ENCODE measurements at places on chromosomes 11 and 22. TPM values are rescaled to one million over a fixed set of nuclear protein-coding genes. Genes with fewer than 3 reads are reported as not detected.

OR52I1 gene
- not detected for total RNA-seq

DNA sequence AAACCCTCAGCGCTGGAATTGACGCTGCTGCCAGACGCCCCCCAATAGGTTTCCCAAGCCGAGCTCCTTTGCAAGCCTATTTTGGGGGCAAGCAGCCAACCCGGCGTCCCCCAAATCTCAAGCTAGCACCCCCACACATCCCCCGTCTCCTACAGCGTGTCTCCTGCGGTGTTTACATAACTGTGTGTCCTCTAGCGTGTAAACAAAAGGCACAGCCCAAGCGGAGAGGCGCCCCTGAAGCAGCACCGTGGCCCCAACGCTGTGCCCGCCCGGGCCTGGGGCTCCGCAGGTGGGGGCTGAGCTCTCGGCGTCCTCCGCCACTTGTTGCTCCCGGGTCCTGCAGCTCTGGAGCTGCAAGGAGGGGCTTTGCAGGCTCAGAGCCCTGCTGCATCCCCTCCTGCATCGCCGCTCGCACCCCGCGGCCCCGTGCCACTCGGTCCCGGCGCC is 1.6 kb downstream of the CADM1 start:
- H3K27ac ChIP-seq = no peak overlapping the region
- peaks cover 15% of the 10 kb centered on the region for H3K27me3 ChIP-seq
- DNase-seq = no peak
- H3K36me3 ChIP-seq = no peaks in the 10 kb centered on the region

GTPBP1 gene
- 64.6 TPM for total RNA-seq

- H3K4me1 ChIP-seq = no peaks in the 10 kb centered on the region
- H3K27me3 ChIP-seq = peaks cover 19% of the 10 kb centered on the region
- DNase-seq = no peak
- H3K4me3 ChIP-seq = no peak overlapping the region
These were observed 10.2 kb downstream of the C11orf96 start for GRCh38 chr11:43952401-43953342.

DNA sequence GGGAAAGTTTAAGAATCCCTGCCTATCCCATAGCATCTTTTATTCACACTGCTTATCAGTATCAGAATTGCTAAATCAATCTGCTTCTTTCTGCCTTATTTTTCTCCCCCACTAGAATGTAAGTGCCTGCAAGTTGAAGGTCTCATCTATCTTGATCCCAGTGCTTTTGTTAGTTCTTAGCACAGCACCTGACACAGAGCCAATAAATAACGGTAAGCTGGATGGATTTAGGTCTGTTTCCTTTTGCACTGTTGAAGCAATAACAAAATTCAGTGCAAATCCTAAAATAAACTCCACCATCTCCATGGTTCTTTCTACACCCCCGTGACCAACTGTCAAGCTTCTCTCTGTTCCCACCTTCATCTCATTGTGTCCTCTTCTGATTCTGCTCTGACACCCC is 36.7 kb upstream of the CD44 start:
- H3K27ac ChIP-seq = no peak overlapping the region
- H3K36me3 ChIP-seq = no peaks in the 10 kb centered on the region
- DNase-seq = no peak

DNA sequence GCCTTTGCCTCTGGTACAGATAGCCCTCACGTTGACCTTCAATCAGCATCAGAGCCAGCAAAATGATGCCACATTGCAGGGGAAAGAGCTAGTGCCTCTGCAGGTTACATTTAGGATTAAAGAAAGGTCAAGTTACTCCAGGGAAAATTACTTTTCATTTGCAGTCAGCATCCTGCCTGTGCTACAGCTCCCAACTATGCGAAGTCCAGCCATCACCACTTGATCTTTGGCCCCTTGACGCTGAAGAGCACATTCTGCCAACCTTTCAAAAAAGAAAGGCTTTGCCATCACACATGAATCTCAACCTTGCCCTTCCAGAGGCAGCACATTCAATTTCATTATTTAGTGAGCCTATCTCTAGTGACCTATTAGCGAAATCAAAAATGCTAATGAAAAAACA is 11.3 kb downstream of the FJX1 start:
- no peaks in the 10 kb centered on the region for H3K36me3 ChIP-seq
- no peak overlapping the region for H3K27ac ChIP-seq
- no peaks in the 10 kb centered on the region for H3K4me1 ChIP-seq

OR51G2 gene
- total RNA-seq = not detected

DNA sequence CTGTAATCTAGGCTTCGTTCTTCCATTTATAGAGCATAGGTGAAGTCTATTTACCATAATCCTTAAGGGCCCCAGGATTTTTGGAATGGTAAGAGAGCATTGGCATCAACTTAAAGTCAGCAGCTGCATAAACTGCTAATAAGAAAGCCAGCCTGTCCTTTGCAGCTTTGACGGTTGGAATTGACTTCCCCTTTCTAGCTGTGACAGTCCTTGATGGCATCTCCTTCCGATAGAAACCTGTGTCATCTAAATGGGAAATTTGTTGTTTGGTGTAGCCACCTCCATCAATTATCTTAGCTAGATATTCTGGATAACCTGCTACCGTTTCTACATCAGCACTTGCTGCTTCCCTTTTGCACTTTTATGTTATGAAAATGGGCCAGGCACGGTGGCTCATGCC is 58.0 kb upstream of the GLYATL1B start:
- H3K36me3 ChIP-seq = no peaks in the 10 kb centered on the region
- H3K27me3 ChIP-seq = peaks cover 2% of the 10 kb centered on the region
- no peak overlapping the region for H3K27ac ChIP-seq
- no peaks in the 10 kb centered on the region for H3K4me1 ChIP-seq
- DNase-seq = no peak

- H3K4me1 ChIP-seq = no peaks in the 10 kb centered on the region
- no peaks in the 10 kb centered on the region for H3K36me3 ChIP-seq
- H3K27me3 ChIP-seq = no peaks in the 10 kb centered on the region
These were observed 303.5 kb upstream of the PDGFD start for GRCh38 chr11:104467404-104467803.

- H3K4me1 ChIP-seq = no peaks in the 10 kb centered on the region
- no peaks in the 10 kb centered on the region for H3K36me3 ChIP-seq
- H3K27ac ChIP-seq = no peak overlapping the region
- no peak for DNase-seq
- peaks cover 24% of the 10 kb centered on the region for H3K27me3 ChIP-seq
These were observed 45.2 kb downstream of the MPPED1 start for GRCh38 chr22:43457002-43457401.

DNA sequence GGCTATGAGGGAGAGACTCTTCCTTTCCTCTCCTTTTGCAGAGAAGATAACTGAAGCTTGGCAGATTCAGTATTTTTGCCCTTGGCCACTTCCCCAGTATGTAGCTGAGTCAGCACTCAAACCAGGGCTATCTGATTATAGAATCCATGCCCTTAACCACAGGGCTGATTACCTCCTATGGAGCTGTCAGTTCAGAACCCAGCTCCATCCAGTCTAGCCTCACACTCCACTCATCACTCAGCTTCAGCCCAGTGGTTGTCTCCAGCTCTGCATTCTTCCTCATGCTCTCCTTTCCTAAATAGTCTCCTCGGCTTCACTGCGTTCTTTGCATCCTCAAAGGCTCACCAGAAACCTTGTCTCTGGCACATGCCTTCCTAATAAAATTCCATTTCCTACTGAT is 151.6 kb upstream of the BLID start:
- no peaks in the 10 kb centered on the region for H3K4me1 ChIP-seq
- no peak overlapping the region for H3K27ac ChIP-seq
- no peak overlapping the region for H3K4me3 ChIP-seq
- DNase-seq = no peak
- H3K27me3 ChIP-seq = peaks cover 23% of the 10 kb centered on the region

DNAL4 gene
- total RNA-seq = 11.5 TPM

DNA sequence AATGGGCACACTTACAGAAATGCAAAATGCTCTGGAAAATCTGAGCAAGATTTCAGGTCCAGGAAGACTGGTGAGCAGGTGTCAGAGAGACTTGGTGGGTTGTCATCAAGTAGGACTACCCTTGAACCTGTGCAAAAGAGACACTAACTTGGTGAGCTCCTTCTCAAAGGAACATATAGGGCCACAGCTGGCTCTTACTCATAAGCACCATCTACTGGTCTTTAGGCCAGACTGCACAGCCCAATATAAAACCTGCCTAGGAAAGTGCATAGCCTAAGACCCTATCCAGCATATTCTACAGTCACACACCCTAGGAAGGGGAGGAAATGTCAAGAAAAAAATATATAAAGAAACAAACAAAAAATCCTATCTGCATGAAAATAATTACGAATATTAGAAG is 18.2 kb upstream of the OR10W1 start:
- peak; percentile 5 for DNase-seq
- no peaks in the 10 kb centered on the region for H3K36me3 ChIP-seq
- H3K4me1 ChIP-seq = peaks cover 8% of the 10 kb centered on the region
- no peak overlapping the region for H3K4me3 ChIP-seq
- H3K27me3 ChIP-seq = peaks cover 13% of the 10 kb centered on the region

DNA sequence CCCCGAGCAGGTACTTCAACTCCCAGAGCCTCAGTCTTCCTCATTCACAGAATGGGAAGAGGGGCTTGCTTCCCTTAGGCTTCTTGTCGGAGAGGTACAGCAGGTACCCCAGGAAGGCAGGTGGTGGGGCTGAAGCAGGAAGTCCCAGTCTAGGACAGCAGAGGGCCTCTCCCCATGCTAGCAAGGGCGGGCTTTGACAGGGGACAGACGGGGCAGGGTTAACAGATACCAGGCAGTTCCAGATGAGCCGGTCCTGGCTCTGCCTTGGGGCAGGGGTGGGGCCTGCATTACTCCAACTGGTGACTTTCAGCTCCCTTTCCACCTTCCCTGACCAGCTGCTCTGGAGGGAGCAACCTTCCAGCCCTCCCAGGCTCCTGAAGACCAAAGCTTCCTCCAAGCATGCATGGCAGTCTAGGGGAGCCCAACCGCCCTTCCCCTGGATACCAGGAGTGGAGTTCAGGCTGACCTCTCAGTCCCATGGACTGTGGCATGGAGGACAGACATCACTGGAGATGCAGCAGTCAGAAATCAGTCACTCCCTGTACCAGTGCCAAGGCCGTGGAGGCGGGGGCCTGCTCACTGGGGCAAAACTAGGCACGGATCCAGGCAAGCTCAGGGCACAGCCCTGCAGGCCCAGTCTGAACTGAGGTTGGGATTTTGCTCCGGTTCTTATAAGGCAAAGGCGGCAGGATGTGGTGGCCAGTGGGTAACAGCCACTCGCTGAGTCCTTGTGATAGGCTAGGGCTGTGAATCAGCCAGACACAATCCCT is 60.5 kb downstream of the NAT10 start:
- H3K36me3 ChIP-seq = no peaks in the 10 kb centered on the region
- no peak overlapping the region for H3K4me3 ChIP-seq

DNA sequence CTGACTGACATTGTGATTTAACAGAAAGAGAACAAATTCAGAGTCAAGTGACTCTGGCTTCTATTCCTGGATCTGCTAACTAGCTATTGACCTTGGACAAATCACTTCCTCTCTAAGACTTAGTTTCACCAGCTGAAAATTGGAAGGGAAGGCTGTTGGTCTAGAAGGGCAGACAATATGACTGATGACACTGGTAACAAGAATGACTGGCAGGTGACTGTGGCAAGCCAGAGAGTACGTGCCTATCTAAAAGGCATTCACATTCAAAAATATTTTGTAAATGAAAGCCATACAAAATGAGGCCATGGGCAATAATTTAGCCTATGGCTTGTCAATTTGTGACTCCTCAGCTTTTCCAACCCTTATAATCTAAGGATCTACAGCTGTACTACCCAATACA is 23.5 kb downstream of the SERGEF start:
- peaks cover 2% of the 10 kb centered on the region for H3K4me1 ChIP-seq
- no peak for DNase-seq
- H3K27ac ChIP-seq = no peak overlapping the region
- H3K27me3 ChIP-seq = no peaks in the 10 kb centered on the region

GRCh38 chr11:126339073-126339862 is 16.2 kb upstream of the ST3GAL4 start:
- no peak overlapping the region for H3K4me3 ChIP-seq
- H3K36me3 ChIP-seq = no peaks in the 10 kb centered on the region
- no peak overlapping the region for H3K27ac ChIP-seq
- no peak for DNase-seq
- H3K27me3 ChIP-seq = no peaks in the 10 kb centered on the region

- no peak for DNase-seq
- H3K27ac ChIP-seq = no peak overlapping the region
- no peaks in the 10 kb centered on the region for H3K36me3 ChIP-seq
- no peaks in the 10 kb centered on the region for H3K27me3 ChIP-seq
These were observed 116.7 kb upstream of the NCAM1 start for GRCh38 chr11:112844517-112844916.

- H3K36me3 ChIP-seq = no peaks in the 10 kb centered on the region
- no peak overlapping the region for H3K27ac ChIP-seq
- no peak overlapping the region for H3K4me3 ChIP-seq
- H3K27me3 ChIP-seq = peaks cover 5% of the 10 kb centered on the region
- H3K4me1 ChIP-seq = peaks cover 2% of the 10 kb centered on the region
These were observed 100.7 kb downstream of the NAV2 start for GRCh38 chr11:19813158-19813879.

OR10D3 gene
- total RNA-seq = not detected

DNA sequence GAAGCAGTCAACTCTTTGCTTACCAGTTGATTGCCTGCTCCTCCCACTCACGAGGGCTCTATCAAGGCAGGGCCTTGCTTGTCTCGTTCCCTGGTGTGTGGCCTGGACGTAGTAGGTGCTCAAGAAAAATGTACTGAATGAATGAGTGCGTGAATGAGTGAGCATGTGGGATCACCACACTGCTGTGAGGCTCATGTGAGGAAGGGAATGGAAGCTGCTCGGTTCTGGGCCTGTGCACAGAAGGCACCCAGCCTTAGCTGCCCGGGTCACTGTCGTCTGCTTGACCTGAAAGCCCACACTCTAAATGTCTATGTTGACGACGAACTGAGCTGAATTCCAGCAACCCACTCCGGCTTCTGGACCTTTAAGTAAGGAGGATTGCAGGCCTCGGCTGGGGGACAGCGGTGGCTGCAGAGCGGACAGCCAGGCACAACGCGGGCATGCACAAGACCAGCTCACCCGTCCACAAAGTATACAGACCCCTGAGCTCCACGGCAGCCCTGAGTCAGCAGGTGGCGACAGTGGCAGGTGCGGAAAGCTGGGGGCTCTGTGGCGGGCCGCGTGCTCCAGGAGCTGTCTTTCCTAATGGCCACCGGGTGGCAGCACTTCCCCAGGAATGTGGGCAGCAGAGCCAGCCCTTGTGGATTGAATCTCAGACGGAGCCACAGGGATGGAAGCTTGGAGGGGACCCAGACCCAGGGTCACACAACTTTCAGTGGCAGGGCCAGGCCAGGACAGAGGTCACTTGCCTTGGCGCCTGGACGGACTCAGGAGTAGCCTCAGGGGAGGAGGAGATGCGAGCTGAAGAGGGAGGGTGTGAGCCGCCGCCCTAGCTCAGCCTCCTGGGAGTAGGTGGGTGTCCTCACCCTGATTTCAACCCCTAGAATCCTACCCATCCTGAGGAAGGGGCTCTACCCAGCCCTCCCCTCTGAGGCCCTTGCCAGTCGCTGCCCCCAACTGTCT is 5.0 kb upstream of the PICK1 start:
- H3K4me1 ChIP-seq = peaks cover 12% of the 10 kb centered on the region
- H3K4me3 ChIP-seq = no peak overlapping the region
- DNase-seq = peak; percentile 63
- H3K27ac ChIP-seq = peak overlapping the region; percentile 34
- no peaks in the 10 kb centered on the region for H3K36me3 ChIP-seq

GRCh38 chr11:9379041-9379440 is 5.4 kb upstream of the IPO7 start:
- no peaks in the 10 kb centered on the region for H3K4me1 ChIP-seq
- no peak for DNase-seq
- H3K27ac ChIP-seq = no peak overlapping the region
- H3K27me3 ChIP-seq = no peaks in the 10 kb centered on the region
- H3K36me3 ChIP-seq = no peaks in the 10 kb centered on the region
- no peak overlapping the region for H3K4me3 ChIP-seq

OR8D1 gene
- not detected for total RNA-seq

LINC01488 gene
- not detected for total RNA-seq

GRCh38 chr11:67522844-67523555 is at the start of gene CABP2:
Gene CABP2 (minus strand): TSS chr11:67523446. CDS start chr11:67523326, 120 bp downstream.
- no peaks in the 10 kb centered on the region for H3K36me3 ChIP-seq
